Stimulated activated CD4-positive, alpha-beta T cell treated with anti-CD3 and anti-CD28 coated beads, Interleukin-12 subunit alpha, Interleukin-12 subunit beta, amount 100 ng/mL, for 48 hours (primary cell): ENCODE measurements at places on chromosomes 5 and 9.

GRCh38 chr5:109705596-109705995 is 15.9 kb downstream of the MAN2A1 start:
- no peak for DNase-seq

DNA sequence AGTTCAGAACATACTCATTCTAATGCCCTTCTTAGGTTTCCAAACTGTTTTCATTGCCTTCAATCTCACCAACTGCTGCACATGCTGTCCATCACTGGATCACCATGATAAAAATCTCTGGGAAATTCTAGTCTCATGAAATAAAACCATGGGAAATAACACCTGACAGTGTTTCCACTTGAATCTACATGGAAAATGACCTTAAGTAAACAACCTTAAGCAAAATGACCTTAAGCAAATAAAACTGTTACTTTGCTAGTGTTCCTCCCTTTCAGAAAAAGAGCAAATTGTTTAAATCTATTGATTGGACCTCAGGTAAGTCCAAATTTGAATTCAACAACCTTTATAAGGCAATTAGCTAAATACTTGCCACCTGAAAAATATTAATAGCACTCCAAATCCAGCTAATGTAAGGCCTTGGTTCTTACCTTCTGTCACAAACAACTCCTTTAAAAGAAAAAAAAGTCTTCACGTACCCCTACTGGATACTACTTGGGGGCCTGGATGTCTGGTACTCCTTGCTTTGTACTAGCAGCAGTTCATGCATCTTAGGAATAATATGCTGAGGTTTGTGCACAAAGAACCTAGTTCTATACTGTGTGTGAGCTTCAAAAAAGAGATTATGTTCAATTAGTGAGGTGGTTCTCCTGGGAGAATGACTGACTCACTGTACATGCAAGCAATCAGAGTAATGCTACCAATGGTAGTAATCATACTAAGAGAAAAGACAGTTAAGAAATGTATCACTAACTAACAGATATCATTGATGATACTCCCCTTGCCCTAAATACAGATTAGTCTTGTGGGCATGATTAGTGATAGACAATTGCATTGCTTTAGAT is 630.4 kb downstream of the PSAT1 start:
- DNase-seq = no peak

- no peak for DNase-seq
These were observed 49.6 kb upstream of the PTGER4 start for GRCh38 chr5:40630126-40630525.

GRCh38 chr5:155254399-155254798 is 240.8 kb downstream of the KIF4B start:
- DNase-seq = no peak

DNA sequence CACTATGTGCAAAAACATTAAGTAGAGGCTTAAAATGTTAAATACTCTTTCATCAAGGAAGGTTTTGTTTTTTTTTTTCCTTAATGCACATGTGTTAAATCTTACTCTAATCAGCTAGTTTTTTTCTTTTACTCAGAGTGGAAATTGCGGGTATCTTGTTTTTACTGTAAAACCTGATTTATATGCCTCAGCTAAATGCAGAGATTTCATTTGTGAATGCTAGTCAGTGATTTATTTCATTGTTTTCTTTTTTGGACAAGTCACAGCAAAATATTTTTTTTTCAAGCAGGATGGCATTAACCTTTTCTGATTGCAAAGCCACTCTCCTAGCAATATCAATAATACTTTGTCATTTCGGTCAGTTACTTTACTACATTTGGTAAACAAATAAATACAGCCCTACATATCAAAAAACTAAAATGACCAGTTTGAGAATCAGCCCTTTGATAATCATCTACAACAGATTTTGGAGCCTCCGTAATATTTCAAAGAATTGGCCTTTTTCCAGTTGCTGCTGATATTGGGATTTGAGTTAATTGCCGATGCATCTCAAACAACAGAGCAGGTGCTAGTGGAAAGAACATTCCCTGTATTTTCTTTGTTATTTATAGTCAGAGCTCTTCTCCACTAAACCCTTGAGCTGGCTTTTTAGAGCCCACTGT is 579.2 kb upstream of the ZNF608 start:
- no peak for DNase-seq

- DNase-seq = no peak
These were observed 24.4 kb upstream of the ELL2 start for GRCh38 chr5:95986001-95986400.

DNA sequence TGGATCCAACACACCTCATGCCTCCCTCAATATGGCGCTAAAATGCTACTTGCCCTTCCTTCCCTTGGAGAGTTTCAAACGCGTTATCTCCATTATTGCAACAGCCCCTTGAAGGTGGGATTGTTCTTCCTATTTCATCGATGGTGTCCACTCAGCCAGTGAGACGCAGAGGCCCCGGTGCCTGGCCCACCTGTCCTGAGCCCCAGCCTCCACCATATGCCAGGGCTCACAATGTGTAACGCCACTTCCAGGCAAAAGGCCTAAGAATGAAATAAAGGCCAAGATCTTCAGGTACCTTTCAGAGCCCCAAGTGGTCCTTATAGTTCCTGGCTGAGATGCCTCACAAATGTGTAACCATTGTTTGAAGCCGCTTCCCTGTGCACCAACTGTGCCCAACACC is 170.7 kb upstream of the PHYKPL start:
- DNase-seq = no peak

- no peak for DNase-seq
These were observed 28.4 kb downstream of the GLRX start for GRCh38 chr5:95794070-95794516.

DNA sequence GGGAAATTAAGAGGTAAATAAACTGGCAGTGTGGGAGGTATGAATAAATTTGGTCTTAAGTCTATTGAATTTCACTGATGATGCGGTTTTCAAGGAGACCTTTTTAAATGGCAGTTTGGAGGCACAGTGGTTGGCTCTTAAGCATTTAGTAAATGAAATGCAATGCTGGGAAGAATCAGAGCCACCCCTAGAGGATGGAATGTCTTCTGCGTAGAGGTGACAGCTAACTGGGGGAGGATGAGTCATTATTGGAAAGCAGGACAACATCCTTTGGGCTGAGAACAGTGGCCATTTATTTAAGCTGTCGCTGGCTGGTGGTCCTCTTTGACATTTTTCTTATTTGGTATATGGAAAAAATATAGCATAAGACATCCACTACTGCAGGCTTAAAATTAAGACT is 163.2 kb downstream of the SH3GL2 start:
- no peak for DNase-seq

GRCh38 chr9:106613250-106613737 is 249.7 kb upstream of the ZNF462 start:
- DNase-seq = no peak
